ENCODE measurements at places on chromosomes 16 and 17. TPM values are rescaled to one million over a fixed set of nuclear protein-coding genes. Genes with fewer than 3 reads are reported as not detected.

CD300E gene
- total RNA-seq: 0.09 TPM

EMC6 gene
- 16.8 TPM for total RNA-seq

CLEC10A gene
- 1.9 TPM for total RNA-seq

ATP6V0A1 gene
- 18.5 TPM for total RNA-seq

DNA sequence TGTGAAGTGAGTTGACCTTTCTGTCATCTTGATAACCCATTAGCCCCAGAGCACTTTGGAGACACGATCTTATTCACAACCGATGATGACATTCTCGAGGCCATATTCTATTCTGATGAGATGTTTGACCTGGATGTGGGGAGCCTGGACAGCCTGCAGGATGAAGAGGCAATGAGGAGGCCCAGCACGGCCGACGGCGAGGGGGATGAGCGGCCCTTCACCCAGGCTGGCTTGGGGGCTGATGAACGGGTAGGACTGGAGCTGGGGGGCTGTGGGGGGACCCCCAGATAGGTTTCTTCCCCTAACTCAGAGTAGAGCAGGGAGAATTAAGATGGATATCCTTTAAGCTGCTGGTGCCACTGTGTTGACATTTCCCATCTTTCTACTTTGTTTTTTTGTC, 201.7 kb downstream of the KATNIP start:
- DNase-seq: no peak
- no peak overlapping the region for H3K27ac ChIP-seq
- H3K36me3 ChIP-seq: peaks cover 20% of the 10 kb centered on the region
- no peaks in the 10 kb centered on the region for H3K4me1 ChIP-seq

Data from muscle of leg (tissue), 16 donors.